ENCODE measurements at places on chromosomes 5 and 9. TPM values are rescaled to one million over a fixed set of nuclear protein-coding genes. Genes with fewer than 3 reads are reported as not detected.
A peak's percentile ranks its signal among the peaks of the same experiment; 100 is the strongest.

SLC23A1 gene
- total RNA-seq, result not detected

GLT6D1 gene
- not detected for total RNA-seq

HEMGN gene
- total RNA-seq, result not detected

SPATA31C1 gene
- not detected for total RNA-seq

IL3 gene
- not detected for total RNA-seq

SPEF2 gene
- total RNA-seq, result 1.1 TPM

CCL27 gene
- total RNA-seq, result not detected

DDX4 gene
- not detected for total RNA-seq

GABRB2 gene
- not detected for total RNA-seq

NSA2 gene
- 35.1 TPM for total RNA-seq

FAF2 gene
- total RNA-seq, result 12.3 TPM

KCNV2 gene
- not detected for total RNA-seq

IL5 gene
- not detected for total RNA-seq

- DNase-seq, result no peak
Measured at GRCh38 chr5:56819060-56819881, 3.9 kb downstream of the MAP3K1 start.

- DNase-seq, result no peak
Measured at GRCh38 chr5:146756546-146756945, 122.0 kb downstream of the PPP2R2B start.

DNA sequence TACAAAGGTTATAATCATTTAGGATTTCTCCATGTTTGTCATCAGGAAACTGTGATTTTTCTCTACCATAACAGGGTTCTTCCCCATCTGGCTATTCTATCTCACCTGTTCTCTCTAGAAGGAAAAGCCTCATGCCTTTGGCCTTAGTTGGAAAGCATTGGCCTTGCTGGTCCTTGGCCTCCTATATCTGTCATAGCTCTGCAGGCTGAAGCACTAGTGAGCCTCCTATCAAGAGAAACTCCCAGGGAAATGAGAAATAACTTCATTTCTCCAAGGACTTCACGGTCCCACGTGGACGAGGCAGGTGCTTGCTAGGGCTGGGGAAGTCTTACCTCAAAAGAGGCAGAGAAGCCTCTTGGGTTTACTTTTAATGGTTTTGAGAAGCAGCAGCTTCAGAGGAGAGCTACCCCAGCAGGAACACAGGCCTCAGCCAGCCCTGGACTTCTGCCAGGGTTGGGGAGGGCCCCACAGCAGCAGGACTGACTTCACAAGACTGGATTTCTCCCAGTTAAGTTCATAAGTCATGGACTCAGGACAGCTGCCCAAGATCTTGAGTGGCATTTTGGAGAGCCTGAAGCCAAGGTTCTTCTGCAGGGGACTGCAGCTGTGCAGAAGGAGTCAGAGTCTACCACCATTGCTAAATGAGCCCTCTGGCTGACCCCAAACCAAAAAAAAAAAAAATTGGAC, 15.8 kb upstream of the PSAT1 start:
- DNase-seq, result peak; percentile 89

- no peak for DNase-seq
Measured at GRCh38 chr9:94018628-94019027, 63.5 kb upstream of the BARX1 start.

DNA sequence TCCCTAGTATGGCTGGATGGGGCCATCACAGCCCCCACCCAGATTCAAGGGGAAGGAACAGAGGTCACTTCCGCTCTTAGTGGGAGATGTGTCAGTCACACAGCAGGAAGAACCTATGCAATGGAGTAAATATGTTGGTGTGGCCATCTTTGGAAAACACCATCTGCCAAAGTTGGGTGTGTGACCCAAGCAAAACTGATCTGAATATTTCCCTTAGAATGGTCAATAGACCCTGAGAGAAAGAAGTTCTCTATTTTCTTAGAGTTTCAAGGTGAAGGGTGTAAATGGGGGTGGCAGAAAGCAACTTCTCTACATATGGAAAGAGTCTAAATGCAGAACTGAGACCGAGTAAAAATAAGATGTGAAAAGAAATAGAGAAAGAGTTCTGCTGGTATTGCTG, 212.7 kb downstream of the ESM1 start:
- no peak for DNase-seq

- DNase-seq, result no peak
Measured at GRCh38 chr9:126211441-126212074, 115.1 kb upstream of the MVB12B start.

DNA sequence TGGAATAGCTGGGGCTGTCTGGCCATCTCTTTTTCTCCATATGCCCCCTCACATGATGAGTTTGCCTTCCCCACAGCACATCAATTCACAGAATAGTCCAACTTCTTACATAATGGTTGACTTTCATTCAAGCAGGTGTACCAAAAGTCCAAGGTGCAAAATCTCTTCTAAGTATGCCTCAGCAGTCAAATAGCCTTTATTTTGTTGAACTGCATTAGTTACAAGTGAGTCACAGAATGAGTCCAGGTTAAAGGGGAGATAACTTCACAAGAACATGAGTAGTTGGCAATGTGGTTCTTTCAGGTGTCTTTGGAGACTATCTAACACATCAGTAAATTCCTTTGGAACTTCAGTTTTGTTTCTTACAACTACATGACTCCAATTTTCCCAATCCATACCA, 672.5 kb downstream of the PRELID2 start:
- DNase-seq, result no peak

GRCh38 chr9:120710110-120710981, 3.9 kb downstream of the MEGF9 start:
- peak; percentile 17 for DNase-seq

DNA sequence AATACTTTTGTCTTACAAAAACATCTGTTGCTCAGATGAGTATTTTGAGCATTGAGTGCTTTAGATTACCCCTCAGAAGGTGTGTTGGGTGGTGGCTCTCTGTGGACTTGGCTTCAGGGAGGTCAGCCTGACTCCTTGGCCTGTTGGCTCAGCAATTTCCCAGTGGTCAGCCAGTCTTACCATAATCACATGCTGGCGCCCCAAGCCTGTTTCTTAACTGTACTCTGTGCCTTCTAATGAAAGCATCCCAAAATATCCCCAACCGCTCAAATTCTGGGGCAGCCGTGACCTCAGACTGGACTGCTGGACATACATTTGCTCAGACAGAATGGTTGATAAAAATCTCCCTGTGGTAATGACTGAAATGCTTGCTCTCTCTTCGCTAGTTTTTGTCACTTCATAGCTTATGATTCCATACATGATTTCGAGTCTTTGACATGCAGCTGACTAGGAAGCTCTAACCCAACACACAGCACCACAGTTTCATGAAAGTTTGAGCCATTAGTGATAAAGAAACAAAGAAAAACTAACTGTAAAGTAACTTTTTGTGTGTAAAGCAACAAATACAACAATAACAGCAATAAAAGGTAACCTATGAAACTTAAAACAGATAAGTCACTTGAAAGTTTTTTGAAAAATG, 562.2 kb upstream of the MEF2C start:
- DNase-seq, result no peak

DNA sequence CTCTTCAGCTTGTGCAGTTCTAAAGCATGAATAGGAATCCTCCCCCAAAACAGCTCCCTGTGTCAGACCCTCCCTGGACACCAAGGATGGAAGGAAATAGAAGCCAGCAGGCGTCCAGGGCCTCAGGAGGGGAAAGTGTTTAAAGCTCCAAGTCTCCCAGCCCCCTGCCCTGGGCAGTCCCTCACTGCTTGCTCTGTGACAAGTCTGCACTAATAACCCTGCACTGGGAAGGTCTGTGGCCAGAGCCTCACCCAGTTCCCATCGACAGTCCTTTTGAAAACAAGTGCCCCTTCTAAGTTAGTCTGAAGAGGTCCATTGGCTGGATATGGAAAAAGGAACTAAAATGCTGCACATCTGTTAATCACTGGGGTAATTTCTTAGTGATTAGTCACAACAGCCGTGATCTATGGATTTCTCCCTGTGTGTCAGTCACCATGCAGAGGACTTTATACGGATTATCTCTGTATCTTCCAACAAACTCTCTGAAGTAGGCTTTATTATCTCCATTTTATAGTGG, 195.3 kb downstream of the FBXL7 start:
- no peak for DNase-seq

DNA sequence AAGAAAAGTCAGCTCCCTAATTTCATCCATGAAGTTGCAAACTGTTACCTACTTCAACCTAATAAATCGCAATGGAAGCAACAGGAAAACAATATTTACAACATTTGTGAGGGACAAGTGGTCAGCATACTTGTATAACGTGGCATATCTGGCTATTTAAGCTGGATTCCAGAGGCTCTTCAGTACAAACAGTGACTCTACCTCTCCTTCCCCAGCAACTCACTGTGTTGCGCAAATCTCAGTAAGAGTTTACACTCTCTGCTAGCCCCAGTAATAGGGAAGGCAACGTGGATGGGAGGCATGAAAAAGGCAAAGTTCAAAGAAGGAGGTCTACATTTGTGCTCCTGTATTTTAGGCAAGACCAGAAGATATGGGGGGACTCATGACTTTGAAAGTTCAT, 18.9 kb upstream of the SEMA5A start:
- DNase-seq, result no peak

- no peak for DNase-seq
Measured at GRCh38 chr9:77980622-77981021, 51.0 kb downstream of the GNAQ start.

GRCh38 chr5:137022725-137023124, 476.4 kb downstream of the SPOCK1 start:
- DNase-seq, result no peak

DNA sequence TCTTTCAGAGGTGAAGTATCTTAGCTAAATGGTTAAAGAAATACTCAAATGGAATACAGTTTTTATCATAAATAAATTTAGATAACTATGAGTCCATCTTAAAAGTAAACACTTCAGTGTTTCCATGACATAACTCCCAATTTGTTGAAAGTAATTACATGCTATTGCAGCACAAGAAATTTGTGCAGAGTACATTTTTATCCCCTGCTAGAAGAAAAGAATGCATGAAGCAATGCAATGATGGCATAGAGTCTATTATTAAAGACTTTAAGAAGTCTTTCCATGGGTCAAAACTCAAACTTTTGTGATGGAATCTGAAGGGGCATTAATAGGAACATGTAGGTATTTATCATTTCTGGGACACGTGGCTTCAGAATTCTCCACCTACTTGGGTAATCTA, 106.6 kb upstream of the DPYSL3 start:
- DNase-seq, result no peak

GRCh38 chr5:100904259-100904861, 1.3 kb upstream of the ST8SIA4 start:
- no peak for DNase-seq

DNA sequence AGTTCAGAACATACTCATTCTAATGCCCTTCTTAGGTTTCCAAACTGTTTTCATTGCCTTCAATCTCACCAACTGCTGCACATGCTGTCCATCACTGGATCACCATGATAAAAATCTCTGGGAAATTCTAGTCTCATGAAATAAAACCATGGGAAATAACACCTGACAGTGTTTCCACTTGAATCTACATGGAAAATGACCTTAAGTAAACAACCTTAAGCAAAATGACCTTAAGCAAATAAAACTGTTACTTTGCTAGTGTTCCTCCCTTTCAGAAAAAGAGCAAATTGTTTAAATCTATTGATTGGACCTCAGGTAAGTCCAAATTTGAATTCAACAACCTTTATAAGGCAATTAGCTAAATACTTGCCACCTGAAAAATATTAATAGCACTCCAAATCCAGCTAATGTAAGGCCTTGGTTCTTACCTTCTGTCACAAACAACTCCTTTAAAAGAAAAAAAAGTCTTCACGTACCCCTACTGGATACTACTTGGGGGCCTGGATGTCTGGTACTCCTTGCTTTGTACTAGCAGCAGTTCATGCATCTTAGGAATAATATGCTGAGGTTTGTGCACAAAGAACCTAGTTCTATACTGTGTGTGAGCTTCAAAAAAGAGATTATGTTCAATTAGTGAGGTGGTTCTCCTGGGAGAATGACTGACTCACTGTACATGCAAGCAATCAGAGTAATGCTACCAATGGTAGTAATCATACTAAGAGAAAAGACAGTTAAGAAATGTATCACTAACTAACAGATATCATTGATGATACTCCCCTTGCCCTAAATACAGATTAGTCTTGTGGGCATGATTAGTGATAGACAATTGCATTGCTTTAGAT, 630.4 kb downstream of the PSAT1 start:
- DNase-seq, result no peak

GRCh38 chr5:77926337-77926736, 150.2 kb upstream of the TBCA start:
- DNase-seq, result no peak

GRCh38 chr9:18138656-18139055, 335.3 kb upstream of the ADAMTSL1 start:
- no peak for DNase-seq

- no peak for DNase-seq
Measured at GRCh38 chr9:4106081-4106759, 193.6 kb downstream of the GLIS3 start.

GRCh38 chr9:26983340-26983739, 22.1 kb downstream of the LRRC19 start:
- no peak for DNase-seq

- DNase-seq, result peak; percentile 67
Measured at GRCh38 chr5:180330810-180331646, 22.1 kb downstream of the GFPT2 start.

- DNase-seq, result no peak
Measured at GRCh38 chr5:51468196-51468595, 84.9 kb downstream of the ISL1 start.

GRCh38 chr5:132714456-132715307, 22.7 kb downstream of the KIF3A start:
- no peak for DNase-seq

Measured in Right ventricle myocardium superior (tissue), 1 donor.